ENCODE measurements at places on chromosomes 6 and 20.

GRCh38 chr6:87257046-87257445, 65.3 kb upstream of the SMIM8 start:
- H3K4me3 ChIP-seq = no peak overlapping the region
- H3K4me1 ChIP-seq = peaks cover 6% of the 10 kb centered on the region
- H3K27ac ChIP-seq = no peak overlapping the region
- H3K36me3 ChIP-seq = peaks cover 74% of the 10 kb centered on the region
- H3K27me3 ChIP-seq = no peaks in the 10 kb centered on the region
- no peak for DNase-seq

DNA sequence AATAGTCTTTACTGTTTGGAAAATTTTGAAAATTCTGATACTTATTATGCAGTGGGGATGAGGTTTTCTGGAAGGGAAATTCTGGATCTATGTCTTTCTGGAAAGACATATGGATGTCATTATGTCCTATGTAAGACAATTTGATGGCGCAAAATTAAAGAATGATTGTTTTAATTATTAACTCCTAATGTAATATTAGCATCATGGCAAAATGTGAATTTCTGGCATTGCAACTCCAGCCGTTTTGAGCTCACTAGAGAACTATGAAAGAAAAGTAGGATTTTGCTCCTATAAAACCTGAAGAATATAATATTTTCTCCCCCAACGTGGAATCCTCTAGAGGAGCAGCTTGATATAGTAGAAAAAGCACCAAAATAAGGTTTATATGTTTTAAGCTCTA, 243.2 kb downstream of the RFPL4B start:
- H3K27me3 ChIP-seq = no peaks in the 10 kb centered on the region
- H3K4me1 ChIP-seq = no peaks in the 10 kb centered on the region
- DNase-seq = no peak
- H3K27ac ChIP-seq = no peak overlapping the region
- no peaks in the 10 kb centered on the region for H3K36me3 ChIP-seq

DNA sequence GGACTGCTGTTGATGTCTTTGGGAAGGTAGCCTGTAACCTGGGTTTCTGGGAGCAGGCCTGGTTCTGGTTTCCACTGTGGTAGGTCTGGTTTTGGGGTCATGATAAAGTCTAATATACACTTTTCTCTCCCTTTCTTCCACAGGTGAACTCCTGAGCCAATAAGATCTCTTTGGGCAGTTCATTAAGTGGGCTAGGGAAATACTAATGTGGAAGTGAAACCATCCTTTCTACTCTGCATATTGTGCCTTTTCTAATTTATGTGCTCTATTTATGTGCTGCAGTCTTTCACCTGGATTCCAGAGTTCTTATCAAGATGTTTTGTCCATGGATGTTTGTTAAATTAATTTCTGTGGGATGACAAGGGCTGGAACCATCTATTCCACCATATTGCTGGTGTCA, 165.7 kb upstream of the PTPRK start:
- H3K4me1 ChIP-seq = no peaks in the 10 kb centered on the region
- H3K27ac ChIP-seq = no peak overlapping the region
- H3K36me3 ChIP-seq = no peaks in the 10 kb centered on the region

DNA sequence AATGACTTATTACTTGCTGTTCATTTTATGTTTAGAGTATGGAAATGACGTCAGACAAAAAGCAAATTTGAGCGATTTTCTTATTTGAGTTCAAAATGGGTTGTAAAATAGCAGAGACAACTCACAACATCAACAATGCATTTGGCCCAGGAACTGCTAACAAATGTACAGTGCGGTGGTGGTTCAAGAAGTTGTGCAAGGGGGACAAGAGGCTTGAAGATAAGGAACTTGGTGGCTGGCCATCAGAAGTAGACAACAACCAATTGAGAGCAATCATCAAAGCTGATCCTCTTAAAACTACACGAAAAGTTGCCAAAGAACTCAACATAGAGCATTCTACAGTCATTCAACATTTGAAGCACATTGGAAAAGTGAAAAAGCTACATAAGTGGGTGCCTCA, 43.8 kb downstream of the REV3L start:
- H3K4me3 ChIP-seq = no peak overlapping the region
- no peak overlapping the region for H3K27ac ChIP-seq
- peaks cover 30% of the 10 kb centered on the region for H3K4me1 ChIP-seq
- no peak for DNase-seq

DNA sequence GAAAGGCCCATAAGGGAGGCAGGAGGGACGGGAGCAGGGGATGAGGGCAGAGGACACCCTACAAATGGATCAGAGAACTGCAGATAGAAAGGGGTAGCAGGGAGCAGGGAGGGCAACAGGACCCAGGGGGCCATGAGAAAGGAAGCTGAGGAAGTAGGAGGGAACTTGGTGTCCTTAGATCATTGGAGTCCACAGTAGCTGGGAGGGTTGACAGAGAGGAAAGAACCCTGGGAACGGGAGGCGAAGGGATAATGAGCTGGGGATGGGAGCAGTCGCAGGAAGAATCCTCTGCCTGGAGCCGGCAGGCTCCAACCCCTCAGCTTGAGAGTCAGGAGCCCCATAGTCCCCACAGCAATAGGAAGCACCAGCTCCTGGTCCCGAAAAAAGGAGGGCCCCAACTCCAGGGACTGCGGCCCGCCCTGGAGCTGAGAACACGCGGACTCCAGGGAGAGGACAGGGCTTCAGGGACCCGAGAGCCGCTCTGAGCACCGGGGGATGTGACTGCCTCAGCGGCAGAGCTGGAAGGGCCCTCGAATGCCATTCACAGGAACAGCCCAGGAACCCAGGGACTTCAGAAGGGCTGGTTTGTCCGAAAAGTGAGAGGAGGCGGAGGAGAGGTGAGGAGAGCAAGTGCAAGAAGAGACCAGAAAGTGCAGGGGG, 32.7 kb downstream of the HLA-A start:
- H3K27ac ChIP-seq = no peak overlapping the region
- peaks cover 31% of the 10 kb centered on the region for H3K4me1 ChIP-seq
